ENCODE measurements at places on chromosomes 6 and 20. TPM values are rescaled to one million over a fixed set of nuclear protein-coding genes. Genes with fewer than 3 reads are reported as not detected.

Gene BYSL
- 46.6 TPM for total RNA-seq

Gene ARG1
- not detected for total RNA-seq

Gene AVP
- not detected for total RNA-seq

Gene DEFB123
- not detected for total RNA-seq

Gene C2
- 1.0 TPM for total RNA-seq

Gene CALHM6
- 3.4 TPM for total RNA-seq

Gene PACRG
- not detected for total RNA-seq

Gene ETV7
- 5.8 TPM for total RNA-seq

Gene ENPP1
- 1.4 TPM for total RNA-seq

Gene SEC23B
- 90.6 TPM for total RNA-seq

Gene PROKR2
- not detected for total RNA-seq

Gene PAX1
- total RNA-seq, result not detected

Gene KIF25
- total RNA-seq, result not detected

Gene UTRN
- total RNA-seq, result 38.1 TPM

All from activated CD4-positive, alpha-beta memory T cell treated with anti-CD3 and anti-CD28 coated beads for 36 hours (primary cell).